ENCODE measurements at places on chromosomes 2 and 18.

DNA sequence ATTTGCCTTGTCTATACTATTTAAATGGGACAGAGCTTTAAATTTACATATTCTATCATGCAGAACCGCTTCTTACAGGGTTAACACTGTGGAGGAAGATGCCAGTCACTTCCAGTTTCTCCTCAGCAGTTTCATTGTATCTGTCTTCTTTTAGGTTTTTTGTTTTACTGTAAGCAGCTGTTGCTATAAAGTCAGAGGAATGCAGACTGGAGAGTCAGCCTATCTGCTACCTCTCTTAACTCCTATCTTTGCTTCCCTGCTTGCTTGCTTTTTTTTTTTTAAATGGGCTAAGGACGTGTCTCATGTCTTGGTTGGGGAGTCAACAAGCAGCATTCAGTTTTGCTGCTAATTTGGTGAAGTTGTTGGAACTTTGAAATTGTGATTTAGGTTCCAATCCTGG is 8.9 kb downstream of the EPC2 start:
- peak; percentile 26 for DNase-seq

DNA sequence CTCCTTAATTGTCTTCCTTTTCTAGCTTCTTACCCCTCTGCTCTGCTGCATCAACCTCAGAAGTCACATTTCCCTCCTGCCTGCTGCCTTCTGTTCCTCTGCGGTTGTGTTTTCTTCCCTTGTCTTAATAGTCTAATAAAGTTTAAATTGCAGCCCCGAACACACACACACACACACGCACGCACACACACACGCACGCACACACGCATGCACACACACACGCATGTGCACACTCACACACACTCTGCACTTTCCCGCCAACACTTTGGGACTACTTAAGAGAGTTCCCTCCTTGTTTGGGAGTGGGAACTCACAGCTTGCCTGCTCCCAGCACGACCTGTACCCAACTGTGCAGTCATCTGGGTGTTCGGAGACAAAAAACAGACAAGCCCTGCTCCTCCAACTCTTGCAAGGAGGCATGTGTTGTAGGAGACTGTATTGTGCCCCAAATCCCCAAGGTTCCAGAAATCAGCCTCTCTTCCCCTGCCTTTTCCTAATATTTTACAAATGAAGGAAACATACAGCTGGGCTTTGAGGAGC is 99.1 kb downstream of the SETBP1 start:
- DNase-seq, result no peak

- no peak for DNase-seq
Measured at GRCh38 chr2:19048593-19049266, 309.7 kb downstream of the OSR1 start.

- DNase-seq, result no peak
Measured at GRCh38 chr2:158495175-158495574, 38.4 kb downstream of the PKP4 start.

DNA sequence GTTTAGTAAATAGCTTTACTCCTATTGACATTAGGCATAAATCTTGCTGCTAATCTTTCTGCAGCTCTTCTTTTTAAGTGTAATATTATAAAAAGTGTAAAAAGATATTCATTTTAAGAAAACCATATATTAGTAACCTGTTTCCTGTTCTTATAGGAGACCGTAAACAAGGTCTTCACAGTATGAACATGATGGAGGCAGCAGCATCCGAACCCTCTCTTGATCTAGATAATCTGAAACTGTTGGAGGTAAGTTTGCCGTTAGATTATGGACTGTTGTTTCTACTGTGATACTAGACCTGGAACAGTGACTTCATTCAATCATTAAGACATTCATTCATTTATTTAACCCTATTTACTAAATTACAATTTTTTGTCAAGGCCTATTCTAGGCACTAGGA is 120.0 kb upstream of the FAM117B start:
- no peak for DNase-seq

- no peak for DNase-seq
Measured at GRCh38 chr2:19026261-19026660, 332.2 kb downstream of the OSR1 start.

DNA sequence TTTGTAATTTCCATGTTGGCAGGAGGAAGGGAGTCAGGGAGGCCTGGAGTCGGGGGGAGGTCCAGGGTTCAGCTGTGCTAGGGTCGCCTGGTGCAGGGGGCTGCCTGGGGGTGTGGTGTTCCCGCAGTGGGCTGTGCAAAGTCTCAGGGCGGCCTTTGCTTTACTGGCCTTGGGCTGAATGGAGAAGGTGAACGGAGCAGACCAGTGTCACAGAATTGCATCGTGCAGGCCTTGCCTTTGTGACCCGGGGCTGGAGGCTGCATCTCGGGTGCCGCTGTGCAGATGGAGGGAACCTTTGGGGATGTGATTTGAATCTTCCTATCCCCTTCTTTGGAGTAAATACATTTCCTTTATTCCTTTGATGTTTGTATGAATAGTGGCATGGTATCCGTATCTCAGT is 8.8 kb downstream of the SNTG2 start:
- no peak for DNase-seq

- DNase-seq, result no peak
Measured at GRCh38 chr2:63871864-63872263, 30.2 kb downstream of the UGP2 start.

DNA sequence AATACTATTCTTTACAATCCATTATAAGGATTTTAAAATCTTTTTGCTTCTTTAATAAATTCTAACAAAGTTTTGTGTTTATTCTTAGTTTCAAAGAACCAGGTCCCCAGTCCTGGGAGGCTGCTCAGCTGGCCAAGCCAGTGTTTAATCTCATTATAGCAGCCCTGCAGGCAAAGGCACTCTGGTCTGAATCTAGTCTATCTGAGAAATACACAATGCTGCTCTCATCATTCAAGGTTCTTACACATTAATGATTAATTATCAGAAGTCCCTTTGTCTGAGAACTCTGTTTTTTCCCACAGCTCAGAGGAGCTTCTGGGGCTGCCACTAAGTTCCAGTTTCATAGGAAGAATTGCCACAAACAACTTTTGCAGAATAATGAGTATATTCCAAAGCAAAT is 27.7 kb downstream of the KCTD18 start:
- DNase-seq, result no peak

GRCh38 chr2:133829450-133830020 is 261.3 kb upstream of the NCKAP5 start:
- DNase-seq, result no peak

DNA sequence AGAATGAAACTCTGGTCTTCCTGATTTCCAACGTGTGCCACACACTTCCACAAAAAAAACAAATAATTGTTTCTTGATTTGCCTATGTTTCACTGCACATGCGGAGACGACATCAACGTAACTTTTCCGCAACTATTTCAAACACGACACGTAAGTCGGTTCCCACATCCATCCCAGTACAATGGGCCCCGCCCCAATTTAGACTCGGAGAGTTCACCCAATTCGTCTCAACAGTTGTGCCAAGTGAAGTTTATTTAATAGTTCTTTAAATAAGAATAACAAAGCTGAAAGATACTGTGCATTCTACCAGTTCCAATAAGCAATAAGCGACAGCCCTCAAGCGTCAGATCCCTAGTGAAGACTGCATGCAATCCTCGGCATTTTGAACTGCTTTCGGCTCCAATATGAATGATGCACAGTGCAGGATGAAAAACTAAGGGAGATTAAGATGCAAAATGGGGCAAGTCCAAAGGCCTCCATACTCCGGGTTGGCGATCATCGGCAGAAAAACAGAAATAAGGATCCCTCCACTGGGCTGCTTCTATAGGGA is 664 bp downstream of the CCT4 start:
- peak; percentile 34 for DNase-seq

DNA sequence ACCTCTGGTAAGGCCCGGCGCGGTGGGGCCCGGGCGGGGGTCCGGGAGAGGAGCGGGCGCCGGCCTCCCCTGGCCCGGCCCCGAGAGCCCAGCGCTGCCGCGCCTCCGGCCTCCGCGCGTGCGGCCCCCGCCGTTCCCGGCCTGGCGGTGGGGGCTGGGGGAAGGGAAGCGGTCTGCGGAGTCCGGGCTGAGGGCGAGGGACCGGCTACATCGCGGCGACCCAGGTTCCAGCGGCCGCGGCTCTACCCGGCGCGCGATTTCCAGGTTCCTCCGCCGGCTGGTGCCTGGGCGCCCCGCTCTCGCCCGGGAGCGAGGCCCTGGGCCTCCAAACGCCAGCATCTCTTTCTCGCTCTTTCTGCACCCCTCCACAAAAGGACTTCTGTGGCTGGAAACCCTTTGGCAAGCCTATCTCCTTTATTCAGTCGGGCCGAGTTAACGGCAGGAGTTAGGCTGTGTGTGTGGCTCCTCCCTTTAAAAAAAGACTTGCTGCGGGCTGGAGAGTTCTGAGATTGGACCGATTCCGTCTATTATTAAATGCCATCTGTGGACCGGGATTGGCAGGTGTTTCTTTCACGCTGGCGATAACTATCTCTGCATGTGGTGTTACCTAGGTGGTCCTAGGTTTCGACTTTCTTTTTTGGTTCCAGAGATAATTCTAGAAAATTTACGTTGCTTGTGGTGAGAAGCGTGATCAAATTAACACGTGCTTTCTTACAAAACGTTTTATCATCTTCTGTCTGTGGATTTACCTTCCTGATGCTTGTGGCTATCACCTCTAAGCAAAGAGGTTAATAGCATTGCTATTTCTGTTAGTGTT is 592 bp downstream of the ME2 start:
- DNase-seq, result no peak
